Activated CD8-positive, alpha-beta memory T cell treated with anti-CD3 and anti-CD28 coated beads, Interleukin-2, amount 10 ng/mL, durations not matched to agents 7 days and 5 days (primary cell): ENCODE measurements at places on chromosomes 7 and 10. TPM values are rescaled to one million over a fixed set of nuclear protein-coding genes. Genes with fewer than 3 reads are reported as not detected.
A peak's percentile ranks its signal among the peaks of the same experiment; 100 is the strongest.

- no peak for DNase-seq
These were observed 7.0 kb downstream of the PKD1L1 start for GRCh38 chr7:47941136-47941844.

The ENTPD1 gene
- 395 TPM for total RNA-seq

- DNase-seq, result no peak
These were observed 17.5 kb upstream of the ZNF862 start for GRCh38 chr7:149820622-149821190.

DNA sequence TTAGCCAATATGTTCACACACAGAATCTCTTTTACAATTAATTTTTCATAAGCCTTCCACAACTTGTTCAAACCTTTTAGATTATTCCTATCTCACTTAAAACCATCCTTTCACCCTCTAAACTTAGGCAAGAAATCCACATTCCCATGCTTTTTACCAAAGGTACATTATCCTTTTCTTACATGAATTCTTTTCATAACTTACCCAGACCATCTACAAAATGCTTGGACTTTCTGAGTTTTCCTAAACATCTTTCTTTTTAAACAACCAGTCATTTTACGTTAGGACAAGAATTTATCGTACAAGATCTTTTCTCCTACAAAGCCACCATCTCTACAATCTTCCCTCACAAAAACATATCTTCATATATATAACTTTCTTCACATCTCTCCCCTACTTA lies 18.8 kb upstream of the GARS1 start:
- no peak for DNase-seq

DNA sequence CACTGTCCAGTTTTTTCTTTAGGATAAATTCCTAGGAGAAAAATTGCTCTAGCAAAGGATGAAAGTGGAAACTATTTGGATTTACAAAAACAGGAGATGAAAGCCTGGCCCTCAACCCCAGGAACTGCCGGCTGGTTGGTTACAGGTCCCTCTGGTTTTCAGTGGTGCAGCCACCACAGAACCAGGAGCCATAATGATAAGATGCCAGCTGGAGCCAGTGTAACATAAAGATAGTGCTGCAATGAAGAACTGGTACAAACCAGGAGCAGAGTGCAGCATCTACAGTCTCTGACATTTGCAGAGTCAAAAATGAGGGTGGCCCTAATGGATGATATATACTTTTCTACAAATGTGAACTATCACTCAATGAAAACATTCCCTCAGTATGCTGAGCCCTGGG lies 20.4 kb upstream of the NUP42 start:
- DNase-seq, result no peak

The HIBADH gene
- 13.1 TPM for total RNA-seq

The TRIL gene
- total RNA-seq, result not detected

- no peak for DNase-seq
These were observed 4.0 kb upstream of the ADAP1 start for GRCh38 chr7:958221-959200.

- no peak for DNase-seq
These were observed 25.2 kb upstream of the LSM8 start for GRCh38 chr7:118158766-118159165.

The CHN2 gene
- 12.6 TPM for total RNA-seq

DNA sequence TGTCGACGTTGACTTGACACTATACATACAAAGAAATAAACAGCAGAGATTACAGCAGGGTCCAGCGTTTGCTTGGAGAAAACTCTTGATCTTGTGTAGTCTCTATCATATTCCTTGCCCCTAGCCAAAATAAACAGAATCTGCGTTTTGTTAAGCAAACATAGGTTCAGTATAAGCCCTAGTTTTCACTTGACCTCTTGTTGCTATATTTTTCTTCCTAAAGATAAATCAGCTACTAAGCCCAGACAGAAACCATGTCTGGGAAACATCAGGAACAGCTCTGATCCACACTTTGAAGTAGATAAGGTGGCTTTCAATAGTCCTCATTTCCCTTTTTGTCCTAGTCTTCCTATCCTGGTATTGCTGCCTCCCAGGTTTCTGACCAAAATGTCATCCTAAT lies 328.2 kb upstream of the MAGI2 start:
- no peak for DNase-seq

- peak; percentile 53 for DNase-seq
These were observed 3.7 kb upstream of the IL2RA start for GRCh38 chr10:6065835-6066234.
